ENCODE measurements at places on chromosomes 16 and 17.
A peak's percentile ranks its signal among the peaks of the same experiment; 100 is the strongest.

GRCh38 chr17:79815836-79816461 lies 19.1 kb upstream of the CBX8 start:
- DNase-seq = no peak

DNA sequence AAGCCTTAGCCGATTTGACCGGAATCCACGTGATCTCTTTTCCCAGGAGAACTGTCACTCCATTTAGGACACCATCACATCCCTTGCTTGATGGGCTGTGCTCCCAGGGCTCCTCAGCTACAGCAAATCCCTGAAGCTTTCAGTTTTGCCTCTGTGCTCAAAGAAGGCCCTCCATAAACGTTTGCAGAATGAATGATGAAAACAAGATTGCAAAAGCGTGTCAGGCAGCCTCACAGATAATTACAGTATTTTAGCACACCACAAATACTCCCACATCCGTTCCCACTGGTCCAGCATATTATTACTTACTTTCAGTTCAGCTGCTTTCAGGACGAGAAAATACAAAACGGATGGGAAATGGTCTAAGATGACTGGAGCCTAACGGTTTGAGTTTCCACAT lies 84.6 kb downstream of the USP31 start:
- no peak for DNase-seq

DNA sequence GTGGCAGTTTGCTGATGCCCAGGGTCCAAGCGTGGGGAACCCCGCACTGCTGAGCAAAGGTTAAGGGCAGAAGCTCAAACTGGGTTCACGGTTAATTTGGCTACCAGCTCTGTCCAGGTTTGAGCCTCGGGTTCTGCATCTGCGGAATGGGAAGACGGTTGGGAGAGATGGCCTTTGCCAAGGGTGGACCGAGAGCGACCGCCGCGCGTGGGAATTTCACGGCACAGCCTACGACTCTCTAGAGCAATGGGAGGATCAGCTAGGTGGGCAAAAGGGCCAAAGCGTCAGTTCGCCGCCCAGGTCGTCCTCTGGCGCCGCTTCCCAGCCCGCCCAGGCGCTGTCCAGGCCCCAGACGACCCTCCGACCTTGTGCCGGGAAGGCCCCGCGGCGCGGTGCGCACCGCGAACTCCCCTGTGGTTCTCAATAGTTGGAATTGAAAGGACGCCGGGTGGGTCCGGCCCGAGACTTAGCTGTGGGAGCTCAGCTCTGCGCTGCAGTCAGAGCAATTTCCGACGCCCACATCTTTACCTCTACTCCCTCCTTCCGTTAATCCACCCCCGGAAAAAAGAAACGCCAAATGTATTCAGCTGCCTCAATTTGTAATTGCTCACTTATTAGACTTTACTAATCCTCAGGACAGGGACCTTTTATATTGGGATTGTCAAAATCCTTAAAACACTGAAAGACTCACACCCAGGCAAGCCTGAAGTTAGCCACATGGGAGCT lies 2.5 kb upstream of the HS3ST3B1 start:
- DNase-seq = no peak

GRCh38 chr17:72121164-72122009 lies 567 bp downstream of the SOX9 start:
- peak; percentile 85 for DNase-seq

DNA sequence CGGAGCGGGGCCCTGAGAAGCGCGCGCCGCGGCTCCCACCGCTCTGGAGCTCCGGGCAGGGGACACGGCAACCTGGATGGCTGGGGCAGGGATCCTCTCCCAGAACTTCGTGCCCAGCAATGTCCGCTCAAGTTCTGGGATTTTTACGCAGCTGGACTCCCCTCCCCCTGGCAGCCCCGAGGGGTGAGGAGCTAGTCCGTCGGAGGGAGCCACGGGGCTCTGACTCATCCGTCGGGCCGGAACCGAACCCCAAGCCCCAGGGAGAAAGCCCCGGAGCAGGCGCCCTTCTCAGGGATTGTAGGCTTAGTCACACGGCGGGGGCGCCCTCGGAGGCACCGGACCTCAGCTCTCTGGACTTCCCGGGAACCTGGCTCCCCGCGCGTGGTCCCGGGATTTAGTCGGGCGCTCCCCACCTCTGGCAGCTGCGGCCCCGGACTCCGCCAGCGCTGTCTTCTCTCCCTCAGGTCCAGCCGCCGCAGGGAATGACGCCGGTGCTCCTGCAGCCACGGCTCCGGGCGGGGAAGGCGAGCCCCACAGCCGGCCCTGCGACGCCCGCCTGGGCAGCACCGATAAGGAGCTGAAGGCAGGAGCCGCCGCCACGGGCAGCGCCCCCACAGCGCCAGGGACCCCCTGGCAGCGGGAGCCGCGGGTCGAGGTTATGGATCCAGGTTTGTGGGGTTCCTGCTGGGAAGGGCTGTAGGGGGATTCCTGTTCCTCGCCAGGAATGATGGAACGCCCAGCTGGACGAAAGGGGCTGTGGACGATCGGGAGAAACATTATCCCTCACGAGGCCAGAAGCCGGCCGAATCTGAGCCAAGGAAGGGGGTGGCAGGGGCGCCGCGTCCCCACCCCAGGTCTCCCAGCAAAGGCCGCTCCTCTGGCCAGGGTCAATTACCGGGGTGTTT lies 830 bp downstream of the SPHK1 start:
- no peak for DNase-seq

DNA sequence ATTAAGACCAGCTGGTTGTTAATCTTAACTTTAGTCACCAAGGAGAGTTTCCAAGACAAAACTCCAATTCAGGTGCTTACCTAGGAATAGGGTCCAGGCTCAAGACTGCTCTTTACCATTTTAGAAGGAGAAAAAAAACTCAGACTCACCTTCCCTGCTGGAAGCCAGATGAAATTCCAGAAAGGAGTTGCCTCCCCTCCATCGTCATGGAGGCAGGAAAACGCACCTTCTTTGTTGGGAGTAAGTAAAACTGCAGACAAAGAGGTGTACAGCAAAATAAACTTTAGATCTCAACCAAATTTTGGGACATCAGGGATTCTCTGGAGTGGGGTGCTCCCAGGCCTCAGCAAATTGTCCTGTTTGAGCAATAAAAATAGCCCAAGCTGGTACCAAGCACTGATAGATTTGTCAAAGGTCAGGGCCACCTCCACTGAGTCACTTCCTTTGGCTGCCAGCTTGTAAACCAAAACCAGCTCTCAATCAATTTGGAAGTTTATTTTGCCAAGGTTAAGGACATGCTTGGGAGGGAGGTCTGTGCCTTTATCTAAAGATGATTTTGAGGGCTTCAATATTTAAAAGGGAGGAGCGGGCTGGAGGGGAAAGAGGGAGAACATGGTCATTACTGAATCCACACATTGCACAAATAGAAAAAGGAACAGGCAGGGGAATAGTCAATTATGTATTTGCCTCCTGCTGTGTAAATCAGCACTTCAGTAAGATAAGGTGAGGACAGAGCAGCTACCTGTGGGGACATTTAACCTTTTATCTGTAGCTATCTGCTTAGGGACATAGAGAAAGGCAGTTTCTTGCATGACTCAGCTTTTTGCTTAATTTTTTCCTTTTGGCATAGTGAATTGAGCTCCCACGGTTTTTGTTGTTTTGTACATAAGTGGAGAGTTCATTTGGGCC lies 1.5 kb upstream of the ALDH3A2 start:
- no peak for DNase-seq

DNA sequence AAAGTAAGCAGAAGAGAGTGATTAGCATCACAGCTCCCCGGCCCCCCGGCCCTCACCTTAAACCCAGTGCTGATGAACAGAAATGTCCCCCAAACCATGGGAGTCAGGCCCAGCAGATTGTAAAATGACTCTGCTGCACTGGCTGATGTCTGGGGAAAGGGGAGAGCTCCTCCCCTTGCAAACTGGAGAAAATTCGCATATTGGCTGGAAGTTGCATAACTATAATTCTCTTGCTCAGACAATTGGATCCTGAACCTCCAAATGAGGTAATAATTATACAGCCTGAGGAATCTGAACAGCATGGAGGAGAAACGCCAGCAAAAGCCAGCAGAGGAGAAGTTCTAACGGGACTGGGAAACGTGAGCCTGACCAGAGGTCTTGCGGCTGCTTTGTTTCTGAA lies 109.7 kb downstream of the C16orf95 start:
- no peak for DNase-seq

- DNase-seq = no peak
These were observed 65.6 kb downstream of the PRKCB start for GRCh38 chr16:23901178-23902033.

DNA sequence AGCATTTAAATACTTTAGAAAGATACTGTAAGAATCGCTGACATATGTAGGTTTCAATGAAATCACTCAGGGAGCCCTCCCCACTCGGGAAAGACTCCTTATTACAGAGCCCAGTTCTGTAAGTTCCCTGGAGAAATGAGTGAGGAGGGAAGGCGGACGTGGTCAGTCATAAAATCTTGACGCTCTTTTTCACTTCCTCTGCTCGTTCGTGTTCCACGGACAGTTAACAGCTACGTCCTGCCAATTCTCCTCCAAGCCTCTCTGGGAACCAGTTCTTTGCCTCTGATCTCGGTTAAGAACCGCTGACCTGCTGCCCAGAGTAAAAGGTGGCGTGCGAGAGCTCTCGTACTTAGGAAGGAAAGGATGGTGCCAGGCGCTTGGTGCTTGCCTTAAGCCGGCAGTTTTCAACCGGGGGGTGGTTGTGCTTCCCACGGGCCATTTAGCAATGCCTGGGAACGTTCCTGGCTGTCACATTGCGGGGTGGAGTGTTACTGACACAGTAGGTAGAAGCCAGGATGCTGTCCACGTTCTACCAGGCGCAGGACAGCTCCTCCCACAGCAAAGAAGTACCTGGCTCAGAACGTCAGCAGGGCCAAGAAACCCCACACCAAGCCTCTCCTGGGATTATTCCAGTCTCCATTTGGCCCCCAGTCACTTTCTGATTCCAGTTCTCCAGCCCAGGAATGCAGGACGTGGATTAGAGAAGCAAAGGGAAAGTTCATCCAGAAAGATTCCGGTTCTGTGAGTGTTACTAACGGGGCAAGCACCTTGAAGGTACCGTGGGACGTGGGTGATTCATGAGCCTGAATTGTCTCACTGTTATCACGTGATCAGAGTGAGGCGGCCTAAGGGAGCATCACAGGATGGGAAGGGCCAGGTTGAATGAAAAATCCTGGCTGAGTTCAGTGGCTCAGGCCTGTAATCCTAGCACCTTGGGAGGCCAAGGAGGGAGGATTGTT lies 87.7 kb downstream of the MRM3 start:
- DNase-seq = no peak

- no peak for DNase-seq
These were observed 87.8 kb downstream of the SPAG9 start for GRCh38 chr17:51032850-51033249.

Data from NCI-H1417 (cell line).